H1 (cell line): ENCODE measurements at places on chromosomes 2 and 18.

- H3K4me1 ChIP-seq, result no peaks in the 10 kb centered on the region
- DNase-seq, result no peak
- H3K27me3 ChIP-seq, result no peaks in the 10 kb centered on the region
Observed at GRCh38 chr2:42905341-42906110, 113.1 kb upstream of the HAAO start.

GRCh38 chr2:146189541-146189940 is 1655.3 kb upstream of the ACVR2A start:
- H3K27me3 ChIP-seq, result no peaks in the 10 kb centered on the region
- DNase-seq, result no peak
- no peak overlapping the region for H3K4me3 ChIP-seq
- no peaks in the 10 kb centered on the region for H3K36me3 ChIP-seq

DNA sequence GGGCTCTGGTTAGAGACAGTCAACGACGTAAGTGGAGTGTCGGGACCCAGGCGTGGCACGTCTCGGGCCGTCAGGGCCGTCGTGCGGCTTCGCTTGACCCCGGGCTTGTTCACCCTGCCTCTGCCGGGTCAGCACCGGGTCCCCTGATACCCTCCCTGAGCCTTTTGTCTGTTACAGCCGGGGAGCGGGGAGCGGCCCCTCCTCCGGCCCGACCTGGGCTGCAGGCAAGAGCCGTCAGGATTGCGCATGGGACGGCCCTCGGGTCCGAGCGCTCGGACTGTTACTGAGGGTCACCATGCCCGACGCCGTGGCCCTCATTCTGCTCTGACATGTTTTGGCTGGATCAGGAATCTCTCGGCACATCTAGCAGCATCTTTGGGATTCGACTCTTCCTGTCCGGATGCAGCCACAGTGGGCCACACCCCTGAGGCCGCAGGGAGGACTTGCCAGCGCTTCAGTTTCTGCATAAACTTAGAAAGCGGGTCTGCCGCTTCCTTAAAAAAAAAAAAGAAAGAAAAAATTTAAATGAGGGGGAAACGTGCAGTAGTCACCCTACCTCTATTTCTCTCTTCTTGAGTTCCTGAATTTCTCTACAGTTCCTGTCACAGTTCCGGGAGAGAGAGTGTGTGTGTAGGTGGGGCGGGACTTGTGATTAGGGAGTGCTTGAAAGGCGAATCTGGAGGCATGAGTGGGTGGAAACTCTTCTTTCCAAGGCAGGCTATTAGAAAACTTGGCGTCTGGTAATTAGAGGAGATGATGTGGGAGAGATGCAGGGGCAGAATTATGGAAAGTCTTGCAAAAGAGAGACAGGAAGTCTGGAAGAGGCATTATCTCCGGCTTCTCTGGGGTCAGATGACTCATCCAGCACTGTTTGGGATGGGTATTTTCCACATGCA is 909 bp downstream of the TMEM87B start:
- H3K4me1 ChIP-seq, result no peaks in the 10 kb centered on the region
- H3K36me3 ChIP-seq, result no peaks in the 10 kb centered on the region
- DNase-seq, result no peak
- H3K27me3 ChIP-seq, result no peaks in the 10 kb centered on the region
- peak overlapping the region; percentile 86 for H3K4me3 ChIP-seq
- H3K27ac ChIP-seq, result peak overlapping the region; percentile 90; the same call in 1 of the 2 replicates

DNA sequence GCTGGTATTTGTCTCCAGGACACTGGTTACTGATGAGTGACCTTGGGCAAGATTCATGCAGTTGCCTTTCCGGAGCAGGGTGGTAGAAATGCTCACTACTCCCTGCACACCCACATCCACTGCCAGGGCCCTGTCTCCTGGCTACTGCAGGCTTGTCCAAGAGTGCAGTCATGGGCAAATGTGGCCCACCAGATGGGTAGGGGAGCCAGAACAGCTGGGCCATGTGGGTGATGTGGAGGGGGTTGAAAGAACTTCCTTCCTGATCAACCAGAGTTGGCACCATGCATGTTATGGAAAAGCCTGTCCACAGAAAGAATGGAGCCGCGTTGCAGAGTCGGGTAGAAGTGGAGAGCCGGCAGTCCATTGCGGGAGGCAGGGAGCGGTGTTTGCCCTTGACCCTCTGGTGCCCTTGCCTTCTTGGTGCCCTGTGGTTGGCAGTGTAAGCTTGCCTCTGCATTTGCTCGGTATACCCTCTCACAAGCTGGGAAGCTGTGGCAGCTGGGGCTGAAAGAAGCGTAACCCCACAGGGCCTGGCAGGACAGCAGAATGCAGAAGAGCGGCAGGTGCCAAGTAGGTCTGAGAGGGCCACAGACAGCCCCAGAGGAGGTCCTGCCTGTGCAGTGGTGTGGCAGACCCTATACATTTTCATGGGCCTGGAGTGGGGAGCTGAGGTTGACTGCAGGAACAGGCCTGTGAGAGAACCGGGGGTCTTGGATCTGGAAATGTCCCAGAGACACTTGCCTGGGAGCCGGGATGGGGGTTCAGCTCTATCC is 253.2 kb downstream of the TFCP2L1 start:
- H3K36me3 ChIP-seq, result no peaks in the 10 kb centered on the region
- no peaks in the 10 kb centered on the region for H3K4me1 ChIP-seq
- DNase-seq, result no peak
- no peak overlapping the region for H3K27ac ChIP-seq
- peaks cover 16% of the 10 kb centered on the region for H3K27me3 ChIP-seq

DNA sequence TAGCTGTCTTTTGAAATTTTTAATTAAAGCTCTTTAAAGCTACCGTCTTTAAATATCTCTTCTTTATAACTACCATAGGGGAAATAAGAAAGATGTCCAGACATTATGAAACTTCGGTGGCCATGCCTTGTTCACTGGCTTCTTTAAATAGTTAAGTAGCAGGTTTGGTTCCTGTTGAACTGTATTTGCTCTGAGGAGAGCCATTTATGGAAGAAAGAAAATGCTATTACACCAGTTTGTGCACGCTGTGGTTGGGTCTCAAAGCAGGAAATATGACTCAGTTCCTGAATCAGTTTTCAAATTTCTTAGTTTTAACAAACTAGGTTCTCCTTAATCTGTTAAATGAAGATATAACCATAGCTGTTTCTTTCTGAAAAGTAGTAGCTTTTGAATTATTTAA is 12.2 kb downstream of the ARPC2 start:
- H3K27ac ChIP-seq, result no peak overlapping the region
- H3K4me1 ChIP-seq, result no peaks in the 10 kb centered on the region
- no peak overlapping the region for H3K4me3 ChIP-seq

GRCh38 chr2:182115258-182115657 is 129.6 kb downstream of the PPP1R1C start:
- no peaks in the 10 kb centered on the region for H3K4me1 ChIP-seq
- no peak overlapping the region for H3K27ac ChIP-seq
- no peak overlapping the region for H3K4me3 ChIP-seq
- H3K36me3 ChIP-seq, result no peaks in the 10 kb centered on the region

GRCh38 chr18:54217624-54218023 is 6.8 kb downstream of the MBD2 start:
- no peak overlapping the region for H3K4me3 ChIP-seq
- DNase-seq, result no peak
- H3K4me1 ChIP-seq, result peaks cover 6% of the 10 kb centered on the region
